Muscle of arm (tissue), 14 donors: ENCODE measurements at places on chromosomes 11 and 22. TPM values are rescaled to one million over a fixed set of nuclear protein-coding genes. Genes with fewer than 3 reads are reported as not detected.
A peak's percentile ranks its signal among the peaks of the same experiment; 100 is the strongest.

PRODH gene
- polyA plus RNA-seq = 32.7 TPM

MRGPRX4 gene
- polyA plus RNA-seq = not detected

DNA sequence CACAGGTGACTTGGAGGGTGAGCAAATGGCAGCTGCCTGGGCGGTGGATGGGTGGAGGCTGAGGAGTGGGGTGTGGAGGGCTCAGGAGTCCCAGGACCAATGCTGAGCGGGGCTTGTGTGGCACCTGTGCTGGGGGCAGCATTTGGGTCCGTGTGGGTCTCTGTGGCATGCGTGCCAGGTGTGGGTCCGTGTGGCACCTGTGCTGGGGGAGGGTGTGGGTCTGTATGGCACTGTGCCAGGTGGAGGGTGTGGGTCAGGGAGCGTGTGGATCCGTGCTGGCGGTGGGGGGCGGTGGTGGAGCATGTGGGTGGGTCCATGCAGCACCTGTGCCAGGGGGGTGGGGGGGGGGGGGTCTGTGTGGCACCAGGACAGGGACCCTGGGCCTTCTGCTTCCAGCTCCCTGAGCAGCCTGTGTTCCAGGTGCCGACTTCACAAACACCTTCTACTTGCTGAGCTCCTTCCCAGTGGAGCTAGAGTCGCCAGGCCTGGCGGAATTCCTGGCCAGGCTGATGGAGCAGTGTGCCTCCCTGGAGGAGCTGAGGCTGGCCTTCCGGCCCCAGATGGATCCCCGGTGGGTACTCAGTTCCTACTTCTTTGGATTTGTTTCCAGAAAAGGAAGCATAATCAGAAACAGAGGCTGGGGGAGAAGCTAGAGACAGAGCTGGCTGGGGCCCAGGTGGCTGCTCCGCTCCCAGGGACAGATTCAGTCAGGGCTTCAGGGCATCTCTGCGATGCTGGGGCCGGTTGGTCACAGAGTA, 14.7 kb downstream of the SELENOO start:
- no peak for DNase-seq

E2F8 gene
- not detected for polyA plus RNA-seq

DNA sequence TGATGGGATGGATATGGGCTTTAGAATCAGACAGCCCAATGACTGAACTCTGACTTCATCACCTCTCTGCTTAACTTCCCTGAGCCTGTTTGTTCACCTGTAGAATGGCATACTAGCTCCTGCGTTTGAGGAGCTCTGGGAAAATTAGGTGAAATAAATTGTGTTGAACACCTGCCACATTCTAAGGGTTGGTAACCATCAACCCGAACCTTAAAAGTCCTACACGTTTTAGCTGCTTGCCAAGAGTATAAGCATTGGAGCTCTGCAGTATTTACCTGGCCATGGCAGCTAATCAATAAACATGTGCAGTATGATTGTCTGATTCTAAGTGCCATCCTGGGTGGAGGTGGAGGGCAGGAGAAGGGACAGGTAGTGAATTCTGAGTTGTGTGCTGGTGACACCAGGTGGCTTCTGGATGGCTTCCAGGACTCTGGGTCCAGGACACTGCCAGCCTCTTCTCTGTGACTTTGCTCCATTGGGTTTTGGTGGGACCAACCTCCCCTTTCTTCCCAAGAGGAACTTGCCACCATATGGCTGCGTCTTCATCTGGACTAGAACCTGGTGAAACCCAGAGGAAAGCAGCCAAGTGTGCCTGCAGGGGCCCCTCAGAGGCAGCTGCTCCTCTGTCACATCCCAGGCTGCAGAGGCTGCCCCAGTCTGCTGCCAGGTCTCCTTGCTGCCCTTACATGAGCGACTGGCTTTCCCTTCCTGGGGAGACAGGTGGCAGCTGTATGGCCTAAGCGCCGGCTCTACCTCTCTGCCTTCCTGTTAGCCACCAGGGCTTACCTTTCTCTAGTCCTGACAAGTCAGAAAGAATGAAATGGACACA, 85.6 kb downstream of the CACNG2 start:
- DNase-seq = no peak

PIK3IP1 gene
- 1.9 TPM for polyA plus RNA-seq

OR5M11 gene
- polyA plus RNA-seq = not detected

- no peak for DNase-seq
Observed at GRCh38 chr11:87779276-87780067, 395.8 kb downstream of the RAB38 start.

OR8A1 gene
- 0.04 TPM for polyA plus RNA-seq

IRF7 gene
- 11.4 TPM for polyA plus RNA-seq

DNA sequence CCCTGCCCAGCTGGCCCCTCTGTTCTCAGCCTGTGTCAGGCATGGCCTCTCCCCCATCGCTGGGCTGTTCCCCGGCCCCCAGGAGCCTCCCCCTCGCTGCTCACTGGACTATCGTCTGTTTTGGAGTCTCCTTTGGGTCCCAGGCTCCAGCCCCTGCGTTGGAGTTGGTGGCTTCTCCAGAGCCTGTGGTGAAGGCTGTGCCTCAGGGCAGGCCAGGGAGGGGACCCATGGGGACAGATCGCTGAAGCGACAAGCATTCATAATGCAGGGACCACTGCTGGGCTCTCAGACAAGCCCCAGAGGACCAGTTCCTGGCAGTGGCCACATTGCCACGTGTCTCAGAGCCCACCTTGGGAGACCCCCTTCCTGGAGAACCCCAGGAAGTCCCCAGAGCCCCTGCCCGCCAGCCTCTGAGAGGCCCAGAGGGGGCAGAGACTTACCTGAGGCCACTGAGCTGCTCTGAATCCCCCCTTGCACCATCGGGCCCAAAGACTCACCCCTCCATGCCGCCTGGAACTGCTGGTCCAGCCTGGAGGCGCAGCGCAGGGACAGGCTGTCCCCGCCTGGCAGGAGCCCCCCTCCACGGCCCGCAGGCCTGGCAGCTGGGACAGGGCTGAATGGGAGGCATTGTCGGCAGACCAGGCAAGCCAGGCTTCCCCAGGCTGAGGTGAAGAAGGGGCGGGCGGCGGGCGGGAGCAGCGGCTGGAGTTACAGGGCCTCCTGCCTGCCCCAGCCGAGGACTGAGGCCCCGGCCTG, at the start of gene CHADL:
Gene CHADL, minus strand, starts transcription at position 555 of the 756 bp plus-strand sequence. Its CDS starts 50 bp downstream, at position 505.
- no peak for DNase-seq

POLD4 gene
- 28.0 TPM for polyA plus RNA-seq

TIGD3 gene
- polyA plus RNA-seq = 0.30 TPM

DNA sequence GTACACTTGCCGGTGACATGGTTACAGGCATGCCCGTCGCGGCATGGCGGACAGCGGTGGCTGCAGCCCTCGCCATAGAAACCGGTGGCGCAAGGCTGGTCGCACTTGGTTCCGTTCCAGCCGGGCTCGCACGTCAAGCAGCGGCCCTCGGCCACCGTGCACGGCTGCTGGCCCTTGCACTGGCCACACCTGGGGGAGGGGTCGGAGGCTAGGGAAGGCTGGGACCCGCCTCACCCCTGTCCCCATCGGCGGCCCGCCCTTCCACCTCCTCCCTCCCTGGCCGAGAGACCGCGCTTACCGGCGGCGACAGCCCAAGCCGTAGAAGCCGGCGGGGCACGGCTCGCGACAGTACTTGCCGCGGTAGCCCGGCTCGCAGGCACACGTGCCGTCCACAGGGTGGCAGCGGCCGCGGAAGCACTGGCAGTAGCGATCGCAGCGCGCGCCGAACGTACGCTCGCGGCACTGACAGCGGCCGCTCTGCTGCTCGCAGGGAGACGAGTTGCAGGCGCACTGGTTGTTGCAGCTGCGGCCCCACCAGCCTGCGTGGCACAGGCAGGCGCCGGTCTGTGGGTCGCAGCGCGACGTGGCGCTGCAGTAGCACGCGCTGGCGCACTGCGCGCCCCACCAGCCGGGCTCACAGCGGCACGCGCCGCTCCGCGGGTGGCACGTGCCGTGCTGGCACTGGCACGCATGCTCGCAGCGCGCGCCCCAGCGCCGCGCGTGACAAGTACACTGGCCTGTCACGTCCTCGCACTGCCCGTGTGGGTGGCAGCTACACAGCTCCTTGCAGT, 6.7 kb downstream of the SCARF2 start:
- DNase-seq = no peak

DNA sequence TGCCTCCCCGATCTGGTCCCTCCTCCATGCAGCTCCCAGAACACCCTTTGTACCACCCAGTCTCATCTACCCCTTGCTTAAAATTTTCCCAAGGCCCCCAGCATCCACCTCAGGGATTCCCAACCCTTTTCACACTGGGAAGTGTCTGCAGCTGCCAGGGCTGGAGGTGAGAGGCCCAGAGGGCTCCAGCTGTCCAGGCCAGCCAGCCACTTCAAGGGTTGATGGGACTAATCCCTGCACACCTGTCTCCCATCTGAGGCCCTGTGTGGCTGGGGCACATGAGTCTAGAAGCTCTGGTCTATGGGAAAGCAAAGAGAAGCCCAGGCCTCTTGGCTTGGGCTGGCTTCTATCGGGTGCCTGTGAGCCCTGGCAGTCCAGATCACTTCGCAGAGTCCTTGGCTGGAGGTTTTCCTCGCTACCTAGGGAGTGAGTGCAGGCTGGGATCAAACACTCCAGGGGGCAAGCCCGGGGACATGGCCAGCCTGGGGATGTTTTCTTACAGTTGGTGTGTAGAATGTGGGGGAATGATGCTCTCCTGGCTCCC, 41.1 kb upstream of the TPBGL start:
- no peak for DNase-seq

TBX10 gene
- polyA plus RNA-seq = not detected

OR4C11 gene
- not detected for polyA plus RNA-seq

- DNase-seq = no peak
Observed at GRCh38 chr11:12721816-12722604, 47.8 kb downstream of the TEAD1 start.

- DNase-seq = peak; percentile 27
Observed at GRCh38 chr22:30754971-30755758, 60.5 kb downstream of the OSBP2 start.

SLC17A6 gene
- polyA plus RNA-seq = not detected

OR5P2 gene
- not detected for polyA plus RNA-seq

SPON1 gene
- polyA plus RNA-seq = 27.2 TPM
